ENCODE measurements at places on chromosomes 3 and 15.

DNA sequence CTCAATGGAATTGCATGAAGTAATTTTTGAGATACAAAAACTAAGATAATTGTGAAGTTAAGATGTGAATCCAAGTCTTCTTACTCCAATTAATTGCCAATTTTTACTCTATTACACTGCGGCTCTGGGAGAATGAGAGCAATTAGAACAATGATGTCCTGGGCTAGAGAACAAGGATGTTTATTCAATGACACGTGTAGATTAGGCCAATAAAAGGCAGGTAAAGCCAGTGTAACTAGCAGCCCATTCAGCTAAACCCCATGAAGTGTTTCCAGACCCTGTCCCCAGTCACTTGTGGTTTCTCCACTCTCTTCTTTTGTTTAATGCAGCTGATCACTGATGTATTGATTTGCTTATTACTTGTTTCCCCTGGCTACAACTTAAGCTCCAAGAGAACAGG, 381.1 kb upstream of the ARHGEF26 start:
- DNase-seq: no peak

DNA sequence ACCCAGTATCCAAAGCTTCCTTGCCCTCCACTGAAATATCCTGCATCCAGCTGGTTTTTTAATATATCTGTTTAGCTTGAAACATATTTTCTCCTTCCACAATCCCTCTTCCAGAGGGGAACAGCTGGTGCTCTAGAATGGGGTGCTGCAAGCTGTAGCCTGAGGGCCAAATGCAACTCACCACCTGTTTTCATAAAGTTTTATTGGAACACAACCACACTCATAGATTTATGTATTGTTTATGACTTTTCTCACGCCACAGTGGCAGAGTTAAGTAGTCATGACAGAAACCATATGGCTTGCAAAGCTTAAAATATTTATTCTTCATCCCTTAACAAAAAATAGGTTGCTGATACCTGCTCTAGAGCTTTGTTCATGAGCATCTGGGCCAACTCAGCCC, 298.7 kb downstream of the CLSTN2 start:
- DNase-seq: no peak

DNA sequence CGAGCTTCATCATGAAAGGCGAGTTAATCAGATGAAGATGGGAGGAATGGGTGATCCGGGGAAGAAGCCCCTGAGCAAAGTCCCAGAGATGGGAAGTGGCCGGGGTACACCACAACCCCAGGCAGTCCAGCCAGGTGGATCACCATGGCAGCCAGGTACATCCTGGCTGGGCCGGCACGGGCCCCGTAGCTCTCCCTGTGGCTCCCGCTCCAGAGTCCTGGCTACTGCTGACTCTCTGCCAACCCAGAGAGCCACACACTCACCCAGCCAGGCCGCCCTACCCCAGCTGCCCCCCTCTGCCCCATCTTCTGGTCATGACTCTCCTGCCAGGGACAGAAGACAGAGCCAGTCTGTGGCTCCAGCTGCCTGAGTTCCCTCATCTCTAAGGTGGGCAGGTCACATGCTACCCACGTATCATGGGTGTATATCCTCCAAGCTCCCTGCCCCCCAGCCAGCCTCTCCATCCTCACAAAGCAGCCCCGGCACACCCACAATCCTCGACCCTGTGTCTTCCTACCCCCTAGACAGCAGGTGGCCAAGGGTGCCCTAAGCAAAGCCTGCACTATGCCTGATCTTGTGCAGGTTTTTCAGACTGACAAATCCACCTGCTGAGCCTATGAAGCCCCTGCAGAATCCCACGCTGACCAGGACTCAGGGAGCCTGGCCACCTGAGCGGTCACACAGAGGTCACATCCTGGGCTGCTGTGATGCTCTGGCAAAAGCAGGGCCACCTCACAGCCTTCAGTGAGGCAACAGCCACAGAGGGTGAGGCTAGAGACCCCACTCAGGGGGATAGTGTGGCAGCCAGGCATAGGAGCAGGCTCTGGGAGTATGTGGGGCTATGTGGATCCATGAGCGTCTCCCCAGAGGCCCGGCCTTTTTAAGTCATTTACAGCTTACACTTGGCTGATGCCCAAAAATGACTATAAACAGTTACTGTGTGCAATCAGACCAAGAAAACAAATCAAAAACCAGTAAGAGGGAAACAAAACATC, 13.2 kb downstream of the XXYLT1 start:
- no peak for DNase-seq

- DNase-seq: peak; percentile 36
Observed at GRCh38 chr15:90664650-90665287, 52.4 kb upstream of the BLM start.

DNA sequence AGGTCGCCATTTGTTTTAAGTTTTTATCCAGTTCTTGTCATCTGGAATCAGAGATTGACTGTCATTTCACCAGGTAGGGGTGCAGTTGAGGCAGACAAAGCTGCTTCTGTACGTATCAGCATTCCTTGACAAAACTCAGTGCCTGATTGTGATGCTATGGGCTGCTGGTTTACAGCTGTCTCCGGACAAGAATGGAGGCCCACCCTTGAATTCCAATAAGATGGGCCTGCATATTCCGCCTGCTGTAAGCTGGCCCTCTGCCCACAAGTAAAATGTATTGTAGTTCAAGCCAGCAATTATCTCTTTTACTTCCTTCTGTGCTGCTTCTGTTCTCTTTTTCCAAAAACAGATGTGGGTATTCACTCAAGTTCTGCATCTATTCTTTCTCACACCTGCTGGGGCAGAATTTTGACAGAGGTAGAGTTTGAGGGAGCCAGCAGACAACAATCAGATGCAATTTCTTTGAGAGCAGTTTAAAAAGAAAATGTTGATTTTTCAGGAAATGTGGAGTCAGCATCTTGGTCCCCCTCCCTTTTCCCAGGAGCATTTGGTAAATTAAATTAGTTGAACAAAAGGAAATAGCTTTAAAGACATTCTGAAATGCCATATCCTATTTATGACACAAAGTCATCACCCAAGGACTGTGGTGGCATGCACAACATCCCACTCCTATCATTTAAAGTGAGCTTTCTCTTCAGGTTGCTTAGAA, 53.5 kb downstream of the IQCH start:
- DNase-seq: no peak

DNA sequence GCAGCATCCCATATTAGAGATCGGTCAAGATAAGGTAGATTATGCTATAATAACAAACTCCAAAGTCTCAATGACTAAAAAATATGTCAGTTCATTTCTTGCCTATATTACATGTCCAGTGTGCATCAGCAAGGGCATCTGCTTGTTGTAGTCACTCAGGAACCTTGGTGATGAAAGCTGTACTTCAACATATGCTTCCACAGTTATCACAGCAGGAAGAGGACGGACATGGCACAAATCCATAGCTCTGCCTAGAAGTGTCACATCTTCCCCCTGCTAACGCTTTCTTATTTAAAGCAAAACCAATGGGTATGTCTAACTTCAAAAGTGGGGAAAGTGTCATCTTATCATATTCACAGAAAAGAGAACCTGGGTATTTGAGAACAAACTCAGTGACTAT, 20.0 kb upstream of the PIAS1 start:
- no peak for DNase-seq

DNA sequence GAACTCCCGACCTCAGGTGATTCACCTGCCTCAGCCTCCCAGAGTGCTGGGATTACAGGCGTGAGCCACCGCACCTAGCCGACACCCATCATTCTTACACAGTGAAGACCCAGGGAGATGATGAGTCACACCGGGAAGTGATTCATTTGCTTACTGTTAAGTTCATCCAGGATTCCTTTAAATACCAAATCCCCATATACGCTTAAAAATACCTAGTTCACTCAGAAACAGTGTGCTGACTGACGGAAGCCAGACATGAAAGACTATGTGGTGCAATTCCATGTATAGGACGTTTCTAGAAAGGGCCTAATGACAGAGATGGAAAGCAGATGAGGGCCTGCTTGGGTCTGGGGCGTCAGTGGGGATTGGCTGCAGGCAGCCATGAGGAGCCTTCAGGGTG, 75.2 kb downstream of the APBA2 start:
- no peak for DNase-seq

DNA sequence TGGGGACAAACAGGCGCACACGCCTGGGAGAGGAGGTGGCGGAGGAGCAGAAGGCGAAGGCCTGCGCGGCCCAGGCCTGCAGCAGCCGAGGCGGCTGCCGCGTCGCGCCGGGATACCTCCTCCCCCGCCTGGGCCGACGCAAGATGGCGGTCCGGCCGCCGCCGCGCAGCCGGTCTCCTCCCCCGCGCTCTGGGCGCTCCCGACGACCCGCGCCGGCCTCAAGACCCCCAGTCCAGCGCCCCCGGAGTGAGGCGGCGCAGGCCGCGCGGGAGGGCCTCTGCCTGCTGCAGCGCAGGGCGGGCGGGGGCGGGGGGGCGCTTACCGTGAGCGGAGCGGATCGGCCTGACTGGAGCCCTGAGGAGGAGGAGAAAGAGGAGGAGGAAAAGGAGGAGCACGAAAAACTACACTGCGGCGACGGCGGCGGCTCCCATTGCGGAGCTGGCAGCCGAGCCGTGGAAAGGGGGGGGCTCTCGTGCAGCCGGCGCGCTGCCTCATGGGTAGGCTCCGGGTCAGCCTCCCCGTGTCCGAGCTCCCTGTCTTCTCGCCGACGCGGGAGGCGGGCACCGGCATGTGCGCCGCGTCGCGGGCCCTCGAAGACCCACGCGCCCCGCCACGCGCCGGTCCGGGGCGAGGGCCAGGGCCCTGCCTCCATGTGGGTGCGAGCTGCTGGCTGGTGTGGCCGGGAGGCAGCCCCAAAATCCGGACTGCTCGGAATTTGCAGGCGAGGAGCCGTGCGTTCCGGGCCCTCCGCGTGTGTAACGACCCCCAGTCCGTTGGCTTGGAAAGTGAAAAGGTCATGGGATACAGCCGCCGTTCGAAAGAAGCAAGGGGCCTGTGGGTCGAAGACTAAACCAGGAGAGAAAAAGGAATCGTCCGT, at the start of gene ZNF280D:
ZNF280D (minus strand) TSS at position 374 of the 877 bp plus-strand sequence. CDS start 26,400 bp downstream, outside the sequence.
- DNase-seq: peak; percentile 83

- DNase-seq: no peak
Observed at GRCh38 chr3:112086875-112087524, 811 bp downstream of the C3orf52 start.

DNA sequence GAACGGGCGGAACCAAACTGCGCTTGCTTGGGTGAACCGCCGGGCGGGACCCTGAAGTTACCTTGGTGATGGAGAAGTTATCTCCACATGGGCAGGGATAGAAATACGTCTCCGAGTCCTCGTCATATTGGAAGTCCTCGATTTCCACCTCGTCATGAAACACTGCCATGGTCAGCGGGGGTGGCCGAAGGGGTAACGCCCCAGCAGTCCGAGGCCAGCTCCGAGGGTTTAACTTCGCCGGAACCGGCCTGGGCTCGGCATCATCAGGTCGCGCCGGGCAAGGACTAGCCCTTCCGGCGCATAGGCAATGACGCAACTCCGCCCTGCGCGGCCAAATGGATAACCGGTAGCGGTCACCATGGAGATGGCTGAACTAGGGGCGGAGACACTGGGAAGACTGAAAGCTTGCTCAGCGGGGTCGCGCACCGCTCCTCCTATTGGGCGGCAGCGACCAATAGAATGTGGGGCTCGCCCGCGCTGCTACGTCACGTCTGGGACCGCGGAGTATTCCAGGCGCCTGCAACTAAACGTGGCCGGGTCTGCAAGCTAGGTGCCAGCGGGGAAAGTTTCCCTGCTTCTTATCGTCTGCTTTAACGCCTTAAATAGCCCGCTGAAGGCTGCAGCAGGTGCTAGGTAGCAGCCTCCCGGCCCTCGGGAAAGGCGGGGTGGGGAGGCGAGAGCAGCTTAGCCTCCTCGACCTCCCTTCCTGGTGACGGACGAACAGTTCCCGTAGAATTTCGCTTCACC, at the start of the genes DPH3 and OXNAD1:
DPH3 (minus strand) TSS at position 236 of the 747 bp plus-strand sequence; CDS start at position 169, 67 bp downstream.
OXNAD1 (plus strand) TSS at position 505 of the 747 bp plus-strand sequence. CDS start 5,741 bp downstream, outside the sequence.
- DNase-seq: peak; percentile 100

GRCh38 chr15:57158997-57159668, 217.2 kb upstream of the CGNL1 start:
- DNase-seq: no peak

DNA sequence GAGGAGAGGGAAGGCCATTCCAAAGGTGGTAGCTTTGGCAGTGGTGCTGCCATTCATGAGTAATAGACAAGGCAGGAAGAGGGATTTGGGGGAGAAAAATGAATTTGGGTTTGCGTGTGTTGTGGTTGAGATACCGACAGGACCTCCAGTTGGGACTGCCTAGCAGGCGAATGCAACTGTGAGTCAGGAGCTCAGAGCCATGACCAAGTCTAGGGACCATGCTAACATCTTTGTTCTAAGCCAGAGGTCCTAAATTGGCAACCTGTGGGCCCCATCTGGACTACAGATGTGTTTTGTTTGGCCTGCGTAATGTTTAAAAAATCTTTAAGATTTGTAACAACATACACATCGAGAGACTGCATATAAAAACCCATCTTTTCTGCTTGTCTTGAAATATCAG, 61.6 kb downstream of the SAMMSON start:
- no peak for DNase-seq

DNA sequence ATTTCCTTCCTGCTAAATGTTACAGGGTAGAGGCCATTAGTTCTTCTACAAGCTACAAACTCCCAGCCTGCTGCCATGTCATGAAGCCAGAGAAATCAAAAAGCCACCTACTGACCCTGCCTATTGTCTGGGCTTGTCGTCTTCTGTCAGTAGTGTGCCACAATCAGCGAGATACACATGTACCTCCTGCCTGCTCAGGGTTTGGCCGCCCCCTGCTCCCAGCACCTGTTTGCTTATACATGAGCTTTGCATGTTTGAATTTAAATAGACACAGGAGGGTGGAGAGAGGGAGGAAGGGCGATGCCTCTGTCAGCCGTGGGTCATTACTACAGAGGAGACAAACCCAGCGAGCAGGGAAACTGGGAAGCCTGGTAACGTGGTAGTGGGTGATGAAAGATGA, 106.1 kb downstream of the ROBO2 start:
- no peak for DNase-seq

- DNase-seq: no peak
Observed at GRCh38 chr15:52805351-52806283, 15.5 kb upstream of the ONECUT1 start.

DNA sequence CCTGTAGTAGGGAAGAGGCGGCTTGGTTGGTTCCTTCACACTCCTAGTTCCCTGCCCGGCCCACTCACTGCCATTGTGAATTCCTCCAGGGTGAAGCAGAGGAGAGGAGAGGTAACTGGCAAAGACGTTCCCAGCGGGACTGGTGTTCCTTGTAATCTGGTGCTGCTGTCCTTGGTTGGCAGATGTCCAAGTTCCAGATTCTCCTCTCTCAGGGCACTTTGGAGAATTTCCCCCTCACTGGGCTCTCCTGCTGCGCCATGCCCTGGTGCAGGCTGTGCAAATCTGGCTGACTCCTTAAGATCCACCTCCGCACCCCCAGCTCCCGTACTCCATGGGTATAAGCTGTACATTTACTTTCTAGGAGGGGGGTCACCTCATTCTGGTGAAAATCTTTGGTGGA, 37.3 kb downstream of the THSD4 start:
- DNase-seq: no peak
